NCI-H524 (cell line): ENCODE measurements at places on chromosomes 1 and 21.

GRCh38 chr1:73911849-73912248 is 286.1 kb downstream of the LRRIQ3 start:
- no peak for DNase-seq

DNA sequence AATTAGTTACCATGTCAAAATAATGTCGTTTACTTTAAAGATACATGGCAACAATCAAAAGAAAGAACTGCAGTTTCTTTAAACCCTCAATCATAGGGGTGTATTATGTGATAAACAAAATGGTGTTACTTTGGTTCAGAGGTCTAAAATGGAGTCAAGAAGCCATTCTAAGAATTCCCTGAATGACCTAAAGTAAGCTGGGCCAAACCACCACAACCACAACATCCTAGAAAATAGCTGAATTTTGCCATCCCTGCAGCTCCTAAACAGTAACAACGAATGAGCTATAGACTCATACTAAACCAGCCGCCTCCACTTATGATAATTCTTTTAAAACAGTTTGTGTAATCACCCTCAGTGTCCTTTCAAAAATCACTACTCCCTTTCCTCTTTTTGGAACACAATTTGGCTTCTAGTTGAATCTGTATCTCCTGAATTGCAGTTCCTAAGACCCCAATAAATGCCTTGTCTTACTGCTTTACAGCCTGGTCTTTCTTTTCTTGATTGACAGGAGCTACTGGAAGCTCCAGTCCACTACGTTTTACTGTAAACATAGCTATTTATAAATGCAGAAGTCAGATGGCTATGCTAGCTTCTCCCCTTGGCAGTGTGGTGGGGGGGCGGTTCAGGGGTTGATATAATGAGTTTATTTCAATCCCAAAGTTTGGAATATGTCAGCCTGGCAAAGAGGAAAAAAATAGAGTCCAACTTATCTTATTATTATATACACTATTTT is 84.3 kb downstream of the PLPPR4 start:
- DNase-seq: no peak

- no peak for DNase-seq
Measured at GRCh38 chr21:33401630-33401992, 1.6 kb upstream of the IFNGR2 start.

GRCh38 chr1:3021233-3021671 is at the start of gene ACTRT2:
Gene ACTRT2 (plus strand): TSS chr1:3021467. CDS start chr1:3021687, 220 bp downstream.
- DNase-seq: no peak

GRCh38 chr1:19354531-19354981 is 42.4 kb downstream of the SLC66A1 start:
- no peak for DNase-seq
